NCI-H774 (cell line): ENCODE measurements at places on chromosomes 3 and 15.

DNA sequence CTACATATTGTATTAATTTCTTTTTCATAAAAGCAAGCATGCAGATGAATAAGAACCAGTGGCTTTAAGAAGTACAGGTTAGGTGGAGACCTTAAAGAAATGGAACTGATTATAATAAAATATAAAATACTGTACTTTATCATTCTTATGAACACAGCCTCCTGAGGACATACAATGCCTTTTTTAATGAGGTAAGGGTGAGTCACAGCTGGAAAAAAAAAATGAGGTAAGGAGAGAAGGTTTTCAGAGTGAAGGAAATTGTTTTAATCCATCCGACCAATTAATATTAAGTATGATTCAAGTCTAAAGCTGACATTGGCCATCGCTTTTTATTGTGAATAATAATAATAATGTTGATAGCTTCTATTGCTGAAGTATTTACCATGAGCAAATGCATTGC lies 170.3 kb upstream of the SOX2 start:
- no peak for DNase-seq

GRCh38 chr3:133938770-133939462 lies 43.2 kb upstream of the RAB6B start:
- DNase-seq: no peak

DNA sequence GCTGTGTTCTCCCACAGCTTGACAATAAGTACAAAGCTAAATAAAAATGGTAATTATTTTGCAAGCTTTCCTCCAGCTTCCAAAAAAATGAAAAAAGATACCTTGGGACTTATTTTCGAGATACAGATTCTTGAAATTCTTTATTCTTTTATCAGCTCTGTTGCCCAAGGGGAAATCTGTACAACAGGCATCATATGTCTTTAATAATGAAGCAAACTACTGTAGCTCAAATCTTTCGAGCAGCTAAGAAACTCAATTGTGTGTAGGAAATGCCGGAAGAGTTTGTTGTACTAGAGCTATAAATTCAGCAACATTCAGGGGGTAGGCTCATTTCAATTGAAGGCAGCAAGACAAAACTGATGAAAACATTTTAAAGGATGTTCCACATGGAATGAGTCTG lies 297.7 kb downstream of the GBE1 start:
- no peak for DNase-seq

- no peak for DNase-seq
Observed at GRCh38 chr3:101292027-101292426, 28.3 kb downstream of the IMPG2 start.
